Activated CD8-positive, alpha-beta memory T cell treated with anti-CD3 and anti-CD28 coated beads, Interleukin-2, amount 50 U/mL, for 4 hours (primary cell): ENCODE measurements at places on chromosomes 11 and 22.

- DNase-seq: peak; percentile 14
Observed at GRCh38 chr11:2792381-2793250, 92.8 kb upstream of the KCNQ1OT1 start.

DNA sequence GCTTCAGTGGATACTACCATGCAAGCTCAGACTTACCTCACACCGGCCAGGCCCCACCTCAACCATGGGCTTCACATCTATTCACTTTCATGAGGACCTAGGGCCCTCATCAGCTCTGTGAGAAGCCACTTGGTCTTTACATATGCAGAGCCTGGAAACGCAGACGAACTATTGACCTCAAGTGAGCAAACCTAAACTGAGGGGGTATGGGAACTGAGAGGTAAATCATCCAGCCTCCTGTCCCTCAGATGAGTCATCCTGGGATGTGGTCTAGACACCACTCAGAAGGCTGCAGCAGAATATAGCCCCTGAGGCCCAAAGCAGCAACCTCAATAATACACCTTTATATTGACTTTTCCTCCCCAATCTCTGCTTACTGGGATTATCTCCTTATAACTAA is 578.0 kb downstream of the INSC start:
- DNase-seq: no peak

- DNase-seq: no peak
Observed at GRCh38 chr11:65384301-65384889, 1.9 kb upstream of the SLC25A45 start.

GRCh38 chr11:94193288-94193687 is 64.6 kb downstream of the PANX1 start:
- DNase-seq: no peak

GRCh38 chr22:29032014-29032475 is 29.6 kb downstream of the C22orf31 start:
- DNase-seq: no peak

- DNase-seq: no peak
Observed at GRCh38 chr22:47419239-47419638, 656.8 kb downstream of the TBC1D22A start.

GRCh38 chr11:85355921-85356320 is 271.2 kb downstream of the DLG2 start:
- DNase-seq: no peak
